ENCODE measurements at places on chromosomes 13 and 19.

- peak; percentile 72 for DNase-seq
Observed at GRCh38 chr19:38685666-38686529, 38.4 kb downstream of the ACTN4 start.

DNA sequence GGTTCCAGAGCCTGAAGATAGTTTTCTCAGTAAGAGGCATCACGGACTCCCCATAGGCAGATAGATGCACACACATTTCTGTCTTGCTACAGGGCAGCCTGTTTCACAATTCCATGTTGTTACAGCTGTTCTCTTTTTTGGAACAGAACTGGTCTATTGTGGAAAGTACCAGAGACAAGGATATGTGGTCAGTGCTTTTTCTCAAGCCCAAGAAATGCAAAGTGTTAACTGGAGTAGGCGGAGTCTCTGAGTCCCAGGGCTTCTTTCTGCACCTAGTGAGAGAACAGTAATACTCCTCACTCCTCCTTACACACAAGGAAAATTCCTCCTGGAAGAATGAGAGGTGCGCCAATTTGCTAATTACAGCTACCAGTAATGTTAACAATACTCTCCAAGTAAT lies 141.6 kb upstream of the ARGLU1 start:
- DNase-seq = no peak

DNA sequence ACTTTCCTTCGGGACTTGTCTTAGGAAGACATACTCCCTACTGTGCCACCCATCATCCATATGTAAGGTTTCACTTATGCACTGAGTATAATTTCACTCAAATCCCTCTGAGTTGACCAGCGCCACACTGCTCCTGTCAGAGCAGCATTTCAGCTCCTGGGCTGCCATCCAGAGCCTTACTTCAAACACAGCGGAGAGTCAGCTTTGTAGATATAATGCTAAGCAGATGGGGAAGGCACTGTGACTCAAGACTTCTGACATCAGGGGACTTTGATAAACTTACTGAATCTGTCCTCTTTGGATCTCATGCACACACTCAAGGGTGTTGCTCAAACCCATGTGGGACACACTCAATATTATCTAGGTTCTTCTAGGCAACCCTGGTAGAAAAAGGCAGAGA lies 34.9 kb downstream of the DOCK9 start:
- no peak for DNase-seq

- DNase-seq = no peak
Observed at GRCh38 chr19:2035590-2035991, 15.5 kb downstream of the MKNK2 start.

DNA sequence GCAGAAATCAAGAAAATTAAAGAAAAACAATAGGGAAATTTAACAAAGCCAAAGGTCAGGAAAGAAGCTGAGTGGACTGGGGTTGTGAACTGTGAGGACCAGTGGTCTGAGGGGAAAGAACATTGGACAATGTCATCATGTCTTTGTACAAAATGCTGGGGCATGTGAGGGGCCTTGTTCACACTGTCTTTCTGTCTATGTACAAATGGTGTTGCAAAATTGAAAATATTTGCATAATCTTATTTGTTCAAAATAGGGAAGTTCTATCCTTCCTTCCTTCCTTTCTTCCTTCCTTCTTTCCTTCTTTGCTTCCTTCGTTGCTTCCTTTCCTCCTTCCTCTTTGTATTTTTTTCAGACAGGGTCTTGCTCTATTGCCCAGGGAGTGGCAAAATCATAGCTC lies 79.2 kb upstream of the SCEL start:
- no peak for DNase-seq

All from RPMI7951 (cell line).